ENCODE measurements at places on chromosomes 6 and 20.

DNA sequence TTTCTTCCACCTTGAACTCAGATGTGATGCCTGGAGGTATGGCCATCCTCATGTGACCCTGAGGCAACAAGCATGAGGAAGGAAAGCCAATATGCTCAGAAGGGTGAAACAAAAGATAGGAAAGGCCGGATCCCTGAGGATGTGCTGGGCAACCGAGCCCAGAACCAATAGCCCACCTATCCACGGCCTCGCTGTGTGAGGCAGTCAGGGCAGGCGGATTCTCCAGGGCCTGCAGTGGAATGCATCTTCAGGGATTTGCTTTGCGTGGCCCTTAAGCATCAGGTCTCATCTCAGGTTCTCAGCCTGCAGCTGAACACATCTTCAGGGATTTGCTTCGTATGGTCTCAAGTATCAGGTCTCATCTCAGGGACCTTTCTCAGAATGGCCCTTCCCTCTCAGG is 139.8 kb downstream of the ANKRD60 start:
- no peak for DNase-seq

- DNase-seq: no peak
Measured at GRCh38 chr6:10397756-10398445, 17.0 kb downstream of the TFAP2A start.

DNA sequence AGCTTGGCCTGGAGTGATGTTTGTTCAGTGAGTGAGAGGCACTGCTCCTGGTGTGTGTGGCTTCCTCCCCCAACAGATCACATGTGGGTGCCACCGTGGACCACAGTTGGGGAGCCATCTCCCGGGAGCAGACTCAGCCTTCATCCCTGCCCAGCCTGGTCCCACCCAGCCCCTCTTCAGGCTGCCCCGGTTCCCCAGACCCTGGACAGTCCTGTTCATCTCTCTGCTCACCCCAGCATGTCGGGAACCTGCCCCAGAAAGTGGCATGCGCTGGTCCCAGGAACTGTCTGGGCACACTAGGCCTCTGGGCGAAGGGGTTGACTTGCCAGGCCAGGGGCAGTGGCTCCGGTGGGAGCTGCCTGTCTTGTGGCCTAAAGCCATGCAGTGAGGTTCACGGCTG is 21.5 kb upstream of the PPP1R3G start:
- no peak for DNase-seq

DNA sequence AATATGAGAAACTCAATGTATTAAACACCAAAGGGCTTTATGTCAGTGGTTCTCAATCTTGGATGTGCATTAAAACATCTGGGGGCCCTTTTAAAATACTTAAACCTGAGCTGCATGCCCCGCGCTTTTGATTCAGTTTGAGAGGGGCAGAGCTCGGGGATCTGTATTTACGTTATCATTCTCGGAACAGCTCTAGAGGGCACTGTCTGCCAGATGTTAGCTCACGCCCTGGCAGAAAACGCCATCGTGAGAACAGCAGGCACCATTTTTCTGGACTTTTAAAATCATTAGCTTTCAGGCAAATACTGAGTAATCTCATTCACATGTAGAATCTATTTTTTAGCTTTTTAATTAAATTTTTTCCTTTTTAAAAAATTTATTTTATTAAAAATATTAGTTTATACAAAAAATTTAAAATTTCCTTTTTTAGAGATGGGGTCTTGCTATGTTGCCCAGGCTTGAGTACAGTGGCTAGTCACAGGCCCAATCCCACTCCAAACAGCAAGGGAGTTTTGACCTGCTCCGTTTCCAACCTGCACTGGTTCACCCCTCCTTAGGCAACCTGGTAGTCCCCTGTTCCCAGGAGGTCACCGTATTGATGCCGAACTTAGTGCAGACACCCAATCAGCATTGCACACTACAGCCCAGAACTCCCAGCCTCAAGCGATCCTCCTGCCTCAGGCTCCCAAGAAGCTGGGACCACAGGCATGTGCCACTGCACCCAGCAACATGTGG is 30.0 kb upstream of the ZNF133 start:
- no peak for DNase-seq

- peak; percentile 65 for DNase-seq
Measured at GRCh38 chr6:52390361-52390727, 28.4 kb downstream of the PAQR8 start.

DNA sequence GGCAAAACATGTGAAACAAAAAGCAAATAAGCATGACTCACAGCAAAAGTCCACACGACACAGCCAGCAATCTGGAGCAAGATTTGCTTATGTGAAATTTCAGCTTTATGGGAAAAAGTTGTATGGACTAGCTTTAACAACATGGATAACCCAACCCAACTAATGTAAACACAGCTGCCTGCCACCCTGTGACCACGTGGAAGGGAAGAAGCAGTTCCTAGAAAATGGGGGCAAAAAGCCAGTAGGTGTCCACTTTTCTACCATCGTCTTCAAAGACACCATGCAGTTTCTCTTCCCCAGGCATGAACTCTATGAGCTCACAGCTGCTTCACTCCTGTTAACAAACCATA is 425.4 kb upstream of the RNF217 start:
- DNase-seq: no peak

DNA sequence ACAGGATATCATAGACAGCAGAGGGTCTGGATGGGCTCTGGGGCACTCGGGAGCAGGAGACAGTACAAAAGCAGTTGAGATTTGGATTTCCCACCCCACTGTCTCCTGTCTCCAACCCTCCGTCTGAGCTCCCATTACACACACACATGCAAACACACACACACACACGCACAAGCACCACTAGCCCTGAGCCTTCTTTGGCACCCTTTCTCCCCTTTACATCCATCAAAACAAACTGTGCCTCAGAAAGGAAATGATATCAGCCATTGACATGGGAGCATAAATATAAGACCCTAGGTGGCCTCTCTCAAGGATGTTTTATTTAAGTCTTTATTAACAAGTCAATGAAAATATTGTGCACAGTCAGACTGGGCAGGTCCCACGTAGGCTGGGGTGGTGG is 17.5 kb downstream of the TTBK1 start:
- no peak for DNase-seq

- no peak for DNase-seq
Measured at GRCh38 chr6:106974999-106975737, 639 bp upstream of the CD24 start.

- no peak for DNase-seq
Measured at GRCh38 chr6:157479464-157480303, 98.7 kb downstream of the ZDHHC14 start.

DNA sequence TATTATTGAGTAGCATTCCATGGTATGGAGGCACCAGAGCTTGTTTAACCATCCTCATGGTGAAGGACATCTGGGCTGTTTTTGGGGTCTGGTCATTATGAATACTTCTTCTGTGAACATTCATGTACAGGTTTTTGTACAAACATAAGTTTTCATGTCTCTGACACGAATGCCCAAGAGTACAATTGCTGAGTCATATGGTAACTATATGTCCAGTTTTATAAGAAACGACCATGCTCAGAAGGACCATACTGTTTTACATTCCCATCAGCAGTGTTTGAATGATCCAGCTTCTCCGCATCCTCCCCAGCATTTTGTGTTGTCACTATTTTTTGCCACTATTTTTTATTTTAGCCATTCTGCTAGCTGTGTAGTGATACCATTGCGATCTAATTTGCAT is 188.6 kb downstream of the KHDC1L start:
- no peak for DNase-seq

- no peak for DNase-seq
Measured at GRCh38 chr6:33888183-33888582, 84.4 kb upstream of the MLN start.

GRCh38 chr6:122791310-122791679 is 2.2 kb downstream of the SMPDL3A start:
- DNase-seq: no peak

DNA sequence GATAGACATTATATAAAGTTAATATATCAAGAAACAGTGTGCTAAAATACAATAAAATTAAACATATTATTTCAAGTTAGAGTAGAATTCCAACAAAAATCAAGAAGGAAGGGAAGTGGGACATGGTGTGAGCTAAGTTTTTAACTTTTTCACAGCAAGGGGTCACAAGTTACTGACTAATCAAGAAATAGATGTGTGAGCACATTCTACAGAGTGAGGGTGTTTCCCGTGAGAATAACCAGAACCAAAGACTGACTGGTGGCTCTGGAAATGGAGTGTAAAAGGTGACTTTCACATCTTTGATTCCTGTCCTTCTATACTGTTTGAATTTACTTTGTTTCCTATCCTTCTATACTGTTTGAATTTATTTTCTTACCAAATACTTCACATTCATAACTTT is 206.6 kb downstream of the TASP1 start:
- no peak for DNase-seq

- DNase-seq: no peak
Measured at GRCh38 chr6:107971181-107971580, 13.2 kb upstream of the SEC63 start.

DNA sequence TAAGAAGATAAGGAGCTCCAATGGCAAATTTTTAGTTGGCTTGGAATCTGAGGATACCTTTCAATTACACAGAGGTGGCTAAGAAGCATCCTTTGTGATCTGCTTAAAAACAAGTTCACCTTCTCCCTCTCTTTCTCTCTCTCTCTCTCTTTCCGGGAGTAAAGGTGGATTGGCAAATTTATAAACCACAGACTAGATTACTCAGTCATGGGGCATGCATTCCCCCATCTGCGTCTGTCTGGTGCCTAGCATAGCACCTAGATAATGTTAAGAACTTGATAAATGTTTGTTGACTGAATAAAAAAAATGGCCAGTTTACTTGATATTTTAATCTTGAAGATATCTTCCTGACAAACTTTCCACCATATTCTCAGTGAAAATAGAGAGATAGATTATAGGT is 312.3 kb downstream of the CDC5L start:
- DNase-seq: no peak

DNA sequence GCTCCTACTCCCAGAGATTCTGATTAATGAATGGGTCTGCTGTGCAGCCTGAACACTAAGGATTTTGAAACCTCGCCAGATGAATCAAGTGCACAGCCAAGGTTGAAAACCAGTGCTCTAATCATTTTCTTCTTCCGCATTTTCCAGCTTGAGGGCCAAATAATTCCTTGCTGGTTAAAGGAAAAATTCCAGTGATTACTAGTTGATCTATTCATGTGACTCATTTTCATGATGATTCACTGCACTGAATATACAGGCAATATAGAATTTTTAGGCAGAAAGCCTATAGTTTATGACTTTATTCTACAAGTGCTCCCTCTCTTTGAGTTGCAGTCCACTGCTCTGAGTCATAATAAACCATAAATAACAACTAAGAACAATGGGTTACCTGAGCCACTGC is 80.6 kb upstream of the PROKR2 start:
- DNase-seq: no peak

GRCh38 chr6:116287689-116288282 is 8.1 kb upstream of the TSPYL1 start:
- no peak for DNase-seq

GRCh38 chr6:163717106-163717764 is 302.7 kb downstream of the QKI start:
- DNase-seq: no peak

DNA sequence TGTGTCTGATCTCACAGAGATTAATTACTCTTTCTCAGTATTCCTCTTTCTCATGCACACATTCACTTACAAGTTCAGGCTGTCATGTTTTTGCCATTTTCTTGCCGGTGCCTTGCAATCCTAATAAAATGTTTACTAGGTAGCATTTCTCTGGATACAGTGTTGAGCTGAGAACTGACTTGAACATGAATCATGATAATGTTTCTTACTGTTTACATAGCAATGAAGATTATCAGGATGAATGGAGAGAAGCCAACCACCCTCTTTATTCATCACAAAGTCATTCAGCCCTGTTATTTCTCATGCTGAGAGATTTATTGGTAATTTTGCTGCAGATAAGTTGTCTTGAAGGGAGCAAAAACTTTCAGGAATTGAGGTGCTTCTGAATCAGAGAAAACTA is 185.5 kb upstream of the ECI2 start:
- DNase-seq: no peak

GRCh38 chr6:157456524-157456829 is 75.5 kb downstream of the ZDHHC14 start:
- peak; percentile 11 for DNase-seq

DNA sequence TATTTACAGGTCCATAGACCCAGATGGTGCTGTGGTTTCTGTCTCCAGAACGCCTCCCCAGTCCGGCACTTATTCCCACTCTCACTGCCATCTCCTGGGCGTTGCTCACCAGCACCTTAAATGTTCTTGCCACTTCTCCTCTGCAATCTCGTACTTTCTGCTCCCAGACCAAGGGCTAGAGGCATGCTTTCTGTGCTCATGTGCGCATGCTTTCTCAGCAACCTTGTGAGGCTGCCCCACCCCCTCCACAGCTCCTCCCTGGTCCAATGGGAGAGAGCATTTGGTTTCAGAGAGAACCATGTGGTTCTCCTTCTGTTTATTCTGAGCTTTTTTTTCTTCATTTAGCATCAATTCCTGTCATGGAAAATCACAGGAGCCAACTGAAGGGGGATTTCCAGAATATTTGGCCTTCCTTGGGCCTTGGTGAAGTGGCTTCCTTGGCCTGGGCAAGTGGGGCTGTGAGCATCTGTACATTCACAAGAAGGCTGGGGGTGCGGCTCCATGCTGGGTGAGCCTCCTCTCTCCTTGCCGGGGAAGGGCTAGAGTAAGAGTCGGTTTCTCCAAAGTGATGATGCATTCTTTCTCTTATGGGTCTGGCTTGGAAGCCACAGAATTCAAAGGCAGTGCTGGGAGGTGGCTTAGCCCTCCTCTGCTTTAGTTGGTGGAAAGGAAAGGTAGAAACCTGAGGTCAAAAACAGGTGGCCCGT is 66.6 kb downstream of the PHACTR3 start:
- no peak for DNase-seq

DNA sequence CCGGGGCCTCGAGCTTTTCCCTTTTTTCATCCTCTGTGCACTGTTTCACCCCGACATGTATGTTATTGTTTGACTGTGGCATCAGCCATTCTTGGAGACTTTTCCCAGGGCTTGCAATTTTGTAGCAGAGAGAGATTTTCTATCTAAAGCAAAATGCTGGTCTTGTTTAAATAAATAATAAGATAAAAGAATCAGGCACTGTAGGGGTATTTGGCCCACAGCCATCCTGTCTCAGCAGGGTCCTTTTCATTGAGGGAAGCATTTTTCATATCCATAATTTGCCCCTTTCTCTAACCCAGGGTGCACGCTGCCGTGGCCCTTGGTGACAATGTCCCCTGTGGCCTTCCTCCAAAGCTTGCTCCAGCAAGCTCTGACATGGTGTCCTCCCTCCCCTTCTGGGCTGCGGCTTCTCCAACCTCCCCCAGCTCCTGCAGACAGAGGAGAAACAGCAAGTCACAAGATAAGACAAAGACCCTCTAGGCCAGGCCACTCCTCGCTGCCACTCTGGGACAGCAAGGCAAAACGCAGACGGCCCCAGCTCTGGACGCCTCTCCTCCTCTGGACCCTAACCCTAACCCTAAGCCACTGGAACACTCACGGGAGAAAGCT is 117.6 kb downstream of the MYLK4 start:
- no peak for DNase-seq

GRCh38 chr20:14882157-14882556 is 544.7 kb upstream of the FLRT3 start:
- DNase-seq: no peak

DNA sequence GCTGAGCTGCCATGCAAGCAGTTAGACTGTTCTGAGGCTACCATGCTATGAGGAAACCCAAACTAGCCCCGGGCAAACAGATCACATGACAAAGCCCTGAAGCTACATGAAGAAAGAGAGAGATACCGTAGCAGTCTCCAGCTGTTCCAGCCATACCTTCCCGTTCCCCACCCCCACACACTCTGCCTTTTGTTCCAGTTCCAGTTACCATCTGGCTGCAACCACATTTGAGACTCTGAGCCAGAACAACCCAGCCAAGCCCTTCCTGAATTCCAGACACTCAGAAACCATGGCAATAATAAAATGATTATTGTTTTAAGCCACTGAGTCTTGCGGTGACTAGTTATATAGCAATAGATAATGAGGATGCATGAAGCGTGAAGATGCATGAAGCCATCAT is 28.3 kb downstream of the RIN2 start:
- no peak for DNase-seq

Data from CD4-positive, alpha-beta T cell treated with Interleukin-6 for 4 hours (primary cell).